HL-60 (cell line): ENCODE measurements at places on chromosomes 12 and 14.

DNA sequence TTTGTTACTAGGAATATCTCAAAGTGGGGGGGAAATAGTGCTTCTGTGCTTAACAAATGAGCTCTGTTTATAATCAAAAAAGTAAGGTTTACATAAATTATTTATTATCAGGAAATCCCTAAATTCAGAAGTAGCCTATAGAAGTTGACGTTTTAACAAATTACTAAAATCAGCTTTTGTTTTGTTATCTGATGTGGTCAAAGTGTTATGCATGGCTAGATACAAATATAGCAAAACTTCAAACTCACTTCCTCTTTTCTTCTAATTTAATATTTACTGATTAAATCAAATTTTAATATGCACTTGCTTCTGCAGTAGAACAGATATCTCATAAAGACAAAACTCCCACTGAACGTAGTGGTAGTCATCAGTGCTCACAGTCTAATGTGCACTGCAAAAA, 47.5 kb downstream of the GARIN6 start:
- DNase-seq, result no peak

DNA sequence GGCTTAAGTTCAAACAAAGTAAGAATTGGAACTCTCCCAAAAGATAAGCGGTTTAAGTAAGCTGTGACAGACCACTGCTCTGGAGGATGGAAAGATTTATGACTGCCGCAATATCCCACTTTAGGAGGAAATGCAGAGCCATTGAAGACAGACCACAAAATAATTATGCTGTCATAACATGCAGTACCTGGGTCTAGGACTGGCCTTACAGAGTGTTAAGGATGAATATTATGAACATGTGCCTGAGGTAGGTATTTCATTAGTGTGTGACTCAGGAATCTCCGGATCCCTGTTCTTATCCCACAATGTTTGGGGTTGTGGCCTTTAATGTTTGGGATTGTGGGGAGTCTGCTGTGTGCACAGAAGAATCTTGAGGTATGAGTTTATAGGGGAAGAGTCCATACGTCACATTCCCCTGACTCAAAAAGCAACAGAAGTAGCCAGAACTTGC, 114.9 kb downstream of the SAMD4A start:
- DNase-seq, result no peak

DNA sequence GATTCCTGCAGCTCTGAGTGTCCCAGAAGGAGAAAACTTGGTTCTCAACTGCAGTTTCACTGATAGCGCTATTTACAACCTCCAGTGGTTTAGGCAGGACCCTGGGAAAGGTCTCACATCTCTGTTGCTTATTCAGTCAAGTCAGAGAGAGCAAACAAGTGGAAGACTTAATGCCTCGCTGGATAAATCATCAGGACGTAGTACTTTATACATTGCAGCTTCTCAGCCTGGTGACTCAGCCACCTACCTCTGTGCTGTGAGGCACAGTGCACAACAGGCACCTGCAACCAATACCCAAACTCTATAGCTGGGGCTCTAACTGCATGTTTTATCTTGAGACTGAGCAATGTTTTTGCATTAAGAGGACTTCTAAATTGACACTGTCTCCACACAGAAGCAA, 379.2 kb upstream of the OR4E1 start:
- DNase-seq, result no peak

DNA sequence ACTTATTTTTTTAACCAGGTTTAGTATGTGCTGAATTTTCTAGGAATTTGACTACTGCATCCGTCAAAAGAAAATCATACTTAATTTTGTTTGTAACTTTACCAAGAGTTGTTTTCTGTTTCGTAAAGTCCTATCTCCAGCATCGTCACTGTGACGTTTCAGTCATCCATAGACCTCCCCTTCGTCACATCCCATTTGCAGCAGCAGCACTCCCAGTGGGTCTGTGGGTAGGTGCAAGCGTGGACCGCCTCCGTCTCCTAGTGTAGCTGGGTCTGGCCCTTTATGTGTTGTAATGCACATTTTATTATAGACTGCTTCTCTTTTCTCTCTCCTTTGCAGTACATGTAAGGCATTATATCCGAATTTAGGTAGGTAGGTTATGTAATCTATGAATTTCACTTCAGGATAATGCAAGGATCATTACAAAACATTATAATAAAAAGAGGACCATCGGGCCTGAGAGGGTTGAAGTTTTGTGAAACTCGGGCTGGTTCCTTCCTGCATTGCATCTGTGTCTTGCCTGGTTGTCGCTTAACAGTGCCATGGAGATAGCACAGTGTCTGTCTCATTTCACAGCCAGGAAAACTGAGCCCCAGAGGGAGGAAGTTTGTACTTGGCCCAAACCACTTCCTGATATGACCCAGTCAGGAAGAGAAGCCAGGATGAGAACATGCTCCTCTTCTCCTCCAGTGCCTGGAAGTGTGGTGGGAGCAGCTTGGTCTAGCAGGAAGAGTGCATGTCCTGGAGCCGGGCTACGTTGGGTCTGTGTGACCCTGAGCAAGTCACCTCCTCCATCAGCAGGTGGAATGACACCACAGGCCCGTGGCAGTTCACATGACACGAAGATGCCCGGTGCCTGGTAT, 41.3 kb downstream of the EVL start:
- no peak for DNase-seq

GRCh38 chr14:81169711-81170103, 51.1 kb downstream of the GTF2A1 start:
- DNase-seq, result no peak

DNA sequence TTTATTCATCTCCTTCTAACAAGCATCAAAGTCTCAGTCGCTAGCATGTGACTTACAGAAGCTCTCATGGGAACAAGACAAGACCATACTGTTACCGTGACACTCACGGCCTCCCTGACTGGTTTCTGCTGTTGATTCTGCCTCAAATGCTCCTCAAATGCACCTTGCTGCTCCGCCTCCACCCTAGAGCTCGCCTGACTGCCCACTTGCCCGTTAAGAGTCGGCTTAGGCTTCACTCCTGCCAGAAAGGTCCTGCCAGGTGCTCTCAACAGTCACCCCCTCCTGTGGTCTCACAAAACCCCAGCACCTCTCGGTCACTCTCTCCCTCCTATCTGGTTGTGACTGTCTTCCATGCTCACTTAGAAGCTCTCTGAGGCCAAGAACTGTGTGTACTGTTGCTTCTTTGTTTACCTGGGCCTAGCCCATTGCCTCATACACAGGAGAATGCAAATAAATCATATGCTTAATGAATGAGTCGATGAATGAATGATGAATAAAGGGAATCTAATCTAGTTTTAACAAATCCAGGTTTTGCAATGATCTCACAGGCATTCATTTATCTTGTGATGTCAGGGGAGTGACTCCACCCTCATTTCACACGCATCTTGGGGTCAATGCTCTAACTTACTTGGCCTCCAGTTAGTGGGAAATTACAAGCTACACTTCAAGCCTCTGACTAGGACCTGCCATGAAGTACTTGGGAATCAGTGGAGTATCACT, 41.3 kb downstream of the SSH1 start:
- no peak for DNase-seq

GRCh38 chr14:51424041-51424440, 184.0 kb downstream of the TMX1 start:
- DNase-seq, result no peak

DNA sequence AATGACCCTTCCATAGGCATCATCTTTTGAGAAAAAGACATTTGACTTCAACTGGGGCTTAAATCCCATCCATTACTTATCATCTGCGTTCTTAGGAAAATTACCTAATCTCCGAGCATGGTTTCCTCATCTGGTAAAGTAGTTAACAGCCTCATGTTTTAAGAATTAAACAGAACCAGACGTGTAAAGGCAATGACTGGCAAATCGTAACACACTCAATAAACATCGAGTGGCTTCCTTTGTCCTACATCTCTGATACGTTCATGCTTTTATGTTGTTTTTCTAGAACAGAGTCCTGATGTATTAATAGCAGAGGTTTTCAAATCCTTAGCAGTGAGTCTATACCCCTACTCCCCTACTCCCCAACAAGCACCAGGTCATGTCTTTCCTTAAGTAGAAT, 189.7 kb upstream of the RGS6 start:
- DNase-seq, result no peak
